Stimulated activated CD4-positive, alpha-beta T cell treated with anti-CD3 and anti-CD28 coated beads, Interleukin-4, amount 100 ng/mL, for 24 hours (primary cell): ENCODE measurements at places on chromosomes 5 and 9.

DNA sequence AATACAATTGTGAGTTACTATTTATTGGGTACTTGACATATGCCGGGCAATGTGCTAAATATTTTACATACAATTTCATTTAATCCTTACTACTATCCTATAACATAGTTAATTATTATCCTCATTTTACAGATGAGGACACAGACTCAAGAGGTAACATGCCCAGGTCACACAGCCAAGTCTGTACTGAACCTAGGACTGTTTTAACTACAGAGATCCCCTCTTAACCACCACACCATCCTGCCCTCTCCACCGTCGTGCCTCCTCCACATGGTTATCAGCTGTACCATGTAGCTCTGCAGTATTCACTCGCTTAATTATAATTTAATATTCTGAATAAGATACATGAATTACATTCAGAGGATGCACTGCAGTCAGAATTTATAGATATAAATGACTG is 5.3 kb downstream of the RAB14 start:
- no peak for DNase-seq

- DNase-seq: no peak
Observed at GRCh38 chr5:180111273-180112002, 39.9 kb upstream of the RNF130 start.

- no peak for DNase-seq
Observed at GRCh38 chr5:136191304-136192014, 1.5 kb downstream of the SMIM32 start.

DNA sequence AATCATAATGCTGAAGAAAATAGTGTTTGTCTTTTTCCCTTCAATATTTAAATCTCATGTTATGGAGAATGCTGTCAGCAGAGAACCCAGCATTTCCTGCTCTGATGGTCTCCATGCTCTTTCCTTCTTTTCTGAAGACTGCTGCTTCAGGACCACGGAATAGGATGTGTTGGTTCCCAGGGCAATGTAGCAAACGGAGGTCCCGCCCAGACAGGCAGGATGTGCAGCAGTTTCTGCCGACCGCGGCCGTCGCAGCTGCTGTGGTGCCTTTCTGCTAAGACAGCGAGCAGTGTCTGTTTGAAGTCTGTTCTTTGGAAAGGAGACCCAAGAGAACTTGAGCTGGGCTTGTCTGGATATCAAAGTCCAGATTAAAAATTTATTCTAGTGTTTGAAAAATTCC is 654.3 kb downstream of the CCDC171 start:
- DNase-seq: no peak

DNA sequence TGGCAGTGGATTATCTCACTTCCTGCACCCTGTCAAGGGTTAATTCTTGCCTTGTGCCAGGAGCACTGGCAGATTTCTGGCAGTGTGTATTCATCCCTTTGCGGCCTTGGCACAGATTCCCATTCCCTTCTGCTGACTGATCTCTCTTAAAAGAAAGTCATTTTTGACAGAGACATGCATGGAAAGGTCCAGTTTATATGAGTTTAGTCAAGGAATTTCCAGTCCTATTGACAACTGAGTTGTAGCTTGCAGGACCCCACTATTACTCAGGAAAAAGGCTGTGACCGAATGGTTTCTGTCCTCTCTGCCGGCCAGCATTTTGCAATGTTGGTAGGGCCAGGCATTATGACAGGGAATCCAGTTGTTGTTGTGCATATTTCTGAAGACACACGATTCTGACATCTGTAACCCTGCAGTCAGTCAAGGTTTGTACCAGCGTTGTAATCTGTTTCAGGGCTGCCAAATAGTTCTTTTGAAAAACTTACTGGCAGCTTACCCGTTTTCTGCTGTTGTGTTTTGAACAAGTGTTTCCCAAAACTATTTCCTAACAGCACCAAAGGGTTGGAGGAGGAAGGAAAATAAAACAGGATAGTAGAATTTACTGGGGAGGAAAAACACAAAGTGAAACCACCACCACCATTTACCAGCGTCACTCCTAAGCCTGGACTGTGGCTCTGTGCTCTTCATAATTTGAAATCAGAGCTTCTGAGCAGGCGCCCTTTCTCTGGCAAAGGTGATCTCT is 243.4 kb upstream of the KLF4 start:
- DNase-seq: no peak

- no peak for DNase-seq
Observed at GRCh38 chr5:177445917-177446199, 756 bp upstream of the PRR7 start.

GRCh38 chr5:115414406-115415142 is 118.1 kb upstream of the CCDC112 start:
- DNase-seq: no peak

- DNase-seq: no peak
Observed at GRCh38 chr9:129176701-129177442, 1.2 kb downstream of the IER5L start.

GRCh38 chr9:120892748-120893610 is 16.0 kb upstream of the PHF19 start:
- DNase-seq: peak; percentile 74
